Cardiac fibroblast (primary cell): ENCODE measurements at places on chromosomes 16 and 17.

- peak; percentile 16 for DNase-seq
Measured at GRCh38 chr16:47787696-47788095, 326.6 kb downstream of the PHKB start.

DNA sequence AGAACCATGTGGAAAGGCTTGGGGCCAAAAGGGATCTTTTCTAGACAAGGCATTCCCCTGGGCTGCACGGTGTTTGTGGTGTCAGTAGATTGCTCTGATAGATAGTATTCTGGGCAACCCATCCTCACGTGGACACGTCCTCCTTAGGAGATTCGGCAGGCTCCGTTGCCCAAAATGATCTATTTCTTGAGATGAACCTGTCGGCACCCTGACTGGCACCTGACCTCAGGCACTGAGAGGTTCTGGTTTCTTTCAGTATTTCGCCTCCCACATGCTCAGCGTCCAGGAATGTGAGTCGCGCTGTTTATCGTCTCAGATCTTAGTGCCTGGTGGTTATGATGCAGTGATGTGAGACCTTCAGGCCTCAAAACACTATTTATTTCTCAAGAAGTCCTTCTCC, 89.7 kb downstream of the MARCHF10 start:
- DNase-seq = peak; percentile 86

DNA sequence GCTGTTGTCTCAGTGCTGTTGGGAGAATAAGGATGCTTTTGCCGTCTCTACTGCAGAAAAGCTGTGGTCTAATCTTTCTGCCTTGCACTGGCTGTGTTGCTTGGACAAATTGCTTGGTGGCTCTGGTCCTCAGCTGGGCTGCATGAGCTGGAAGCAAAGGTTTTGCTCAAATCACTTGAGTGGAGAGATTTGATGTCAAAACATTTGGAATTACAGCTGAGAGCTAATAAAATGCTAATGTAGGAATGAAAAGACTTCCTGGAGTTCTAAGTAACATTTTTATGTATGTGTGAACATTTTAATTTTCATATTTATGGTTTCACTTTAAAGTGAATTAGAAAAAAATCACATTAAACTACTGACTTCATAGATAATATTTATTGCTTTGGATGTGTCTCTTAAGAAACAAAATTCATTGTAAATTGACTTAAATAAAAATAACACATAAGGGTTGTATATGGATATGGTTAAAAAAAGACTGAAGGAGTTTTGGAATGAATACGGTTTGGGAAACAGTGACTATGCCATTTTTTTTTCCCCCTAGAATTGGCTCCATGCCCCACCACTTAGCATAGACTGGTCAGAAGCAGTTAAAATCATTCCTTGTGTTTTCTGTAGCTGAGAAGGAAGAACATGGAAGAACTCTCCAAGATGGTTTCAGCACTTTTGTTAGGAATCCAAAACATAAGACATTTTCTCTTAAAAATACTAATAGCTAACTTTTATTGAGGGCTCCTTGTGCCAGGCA, 39.2 kb upstream of the FAM20A start:
- DNase-seq = no peak

DNA sequence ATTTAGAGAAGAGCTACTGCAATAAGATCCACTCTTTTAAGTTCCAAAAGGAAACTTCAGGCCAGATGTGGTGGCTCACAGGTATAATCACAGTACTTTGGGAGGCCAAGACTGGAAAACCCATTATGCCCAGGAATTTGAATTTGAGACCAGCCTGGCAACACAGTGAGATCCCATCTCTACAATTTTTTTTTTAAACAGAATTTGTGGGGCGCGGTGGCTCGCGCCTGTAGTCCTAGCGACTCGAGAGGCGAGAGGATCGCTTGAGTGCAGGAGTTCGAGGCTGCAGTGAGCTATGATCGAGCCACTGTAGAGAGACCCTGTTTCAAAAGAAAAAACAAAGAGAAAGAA, 793 bp downstream of the COG7 start:
- peak; percentile 12 for DNase-seq

DNA sequence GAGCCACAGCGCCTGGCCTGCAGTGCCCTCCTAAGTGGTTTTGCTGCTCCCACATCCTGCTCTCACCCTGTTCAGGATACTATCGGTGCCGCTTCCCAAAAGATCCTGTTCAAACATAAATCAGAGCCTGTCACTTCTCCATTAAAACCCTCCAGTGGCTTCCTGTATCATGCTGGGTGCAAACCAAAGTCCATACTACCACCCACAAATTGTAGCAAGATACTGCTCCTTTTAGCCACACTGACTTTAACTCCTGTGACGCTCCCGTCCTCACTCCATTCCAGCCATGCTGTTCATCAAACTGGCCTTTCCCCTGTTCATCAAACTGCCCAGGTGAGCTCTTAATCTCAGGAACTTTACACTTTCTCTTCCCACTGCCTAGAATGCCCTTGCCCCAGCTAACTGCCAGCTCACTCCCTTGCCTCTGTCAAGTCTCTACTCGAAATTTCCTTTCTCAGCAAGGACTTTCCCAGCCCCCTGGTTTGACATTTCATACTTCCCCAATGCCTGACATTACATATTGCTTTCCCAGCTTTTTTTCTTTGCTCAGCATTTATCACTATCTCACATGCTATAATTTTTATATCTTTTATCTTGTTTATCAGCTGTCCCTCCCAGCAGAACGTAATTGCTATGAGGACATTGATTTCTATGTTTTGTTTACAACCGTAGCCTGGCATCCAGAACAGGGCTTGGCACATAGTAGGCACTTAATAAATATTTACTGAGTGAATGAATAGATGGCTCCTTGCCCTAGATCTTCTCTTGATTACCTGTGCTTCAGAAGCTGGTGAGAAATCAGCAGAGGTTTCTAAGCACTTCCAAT, 44.3 kb upstream of the SMURF2 start:
- DNase-seq = no peak

DNA sequence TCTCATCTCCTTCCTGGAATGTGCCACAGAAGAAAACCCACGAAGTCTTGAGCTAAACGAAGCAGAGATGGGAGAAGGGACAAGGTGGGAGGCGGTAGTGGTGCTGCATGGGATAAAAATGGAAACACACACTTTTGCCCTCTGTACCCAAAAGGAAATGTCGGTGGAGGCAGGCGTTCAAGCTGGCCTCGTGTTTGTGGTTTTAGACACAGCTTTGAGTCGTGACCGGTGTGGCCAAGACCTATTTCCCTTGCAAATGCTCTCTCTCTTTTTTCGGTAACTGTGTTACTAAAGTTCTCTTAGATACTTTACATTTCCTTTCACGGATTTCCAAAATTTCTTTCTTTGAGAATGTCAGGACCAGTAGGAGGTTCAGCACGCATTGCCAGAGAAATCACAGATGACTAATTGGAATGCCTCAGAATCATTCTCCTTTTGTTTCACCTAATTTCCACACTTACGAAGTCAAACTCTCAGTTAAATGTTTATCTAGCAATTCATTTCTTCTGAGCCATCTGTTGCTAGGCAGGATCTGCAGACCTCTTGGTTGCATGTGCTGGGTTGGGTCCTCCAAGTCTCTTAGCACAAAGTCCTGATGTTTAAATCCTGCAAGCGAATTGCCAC, 412.3 kb downstream of the MAF start:
- no peak for DNase-seq

DNA sequence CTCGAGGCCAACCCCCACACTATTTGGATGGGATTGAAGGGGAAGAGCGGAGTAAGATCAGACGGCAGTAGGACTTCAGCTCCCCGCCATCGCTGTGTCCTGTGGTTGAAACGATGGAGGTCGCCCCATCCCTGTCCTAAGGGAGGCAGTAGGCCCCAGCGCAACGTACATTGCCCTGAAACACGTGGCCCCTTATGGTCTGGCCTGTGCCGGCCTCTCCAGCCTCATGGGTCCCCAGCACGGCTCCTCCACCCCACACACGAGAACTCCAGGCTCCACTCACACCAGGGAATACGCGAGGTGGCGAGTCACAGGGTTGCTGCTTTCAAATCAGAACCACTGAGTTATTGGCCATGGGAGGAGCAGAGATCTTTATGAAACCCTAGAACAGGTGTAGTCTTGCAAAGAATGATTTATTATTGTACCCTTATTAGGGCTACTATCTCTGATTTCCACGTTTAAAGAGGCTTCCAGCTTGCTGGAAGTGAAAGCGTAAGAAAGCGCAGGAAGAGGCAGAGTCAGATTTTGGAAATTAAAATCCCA, 669 bp upstream of the DCTPP1 start:
- no peak for DNase-seq

- no peak for DNase-seq
Measured at GRCh38 chr17:50618941-50619340, 15.7 kb upstream of the ABCC3 start.

GRCh38 chr16:695355-696089, 5.3 kb upstream of the WDR24 start:
- DNase-seq = no peak

DNA sequence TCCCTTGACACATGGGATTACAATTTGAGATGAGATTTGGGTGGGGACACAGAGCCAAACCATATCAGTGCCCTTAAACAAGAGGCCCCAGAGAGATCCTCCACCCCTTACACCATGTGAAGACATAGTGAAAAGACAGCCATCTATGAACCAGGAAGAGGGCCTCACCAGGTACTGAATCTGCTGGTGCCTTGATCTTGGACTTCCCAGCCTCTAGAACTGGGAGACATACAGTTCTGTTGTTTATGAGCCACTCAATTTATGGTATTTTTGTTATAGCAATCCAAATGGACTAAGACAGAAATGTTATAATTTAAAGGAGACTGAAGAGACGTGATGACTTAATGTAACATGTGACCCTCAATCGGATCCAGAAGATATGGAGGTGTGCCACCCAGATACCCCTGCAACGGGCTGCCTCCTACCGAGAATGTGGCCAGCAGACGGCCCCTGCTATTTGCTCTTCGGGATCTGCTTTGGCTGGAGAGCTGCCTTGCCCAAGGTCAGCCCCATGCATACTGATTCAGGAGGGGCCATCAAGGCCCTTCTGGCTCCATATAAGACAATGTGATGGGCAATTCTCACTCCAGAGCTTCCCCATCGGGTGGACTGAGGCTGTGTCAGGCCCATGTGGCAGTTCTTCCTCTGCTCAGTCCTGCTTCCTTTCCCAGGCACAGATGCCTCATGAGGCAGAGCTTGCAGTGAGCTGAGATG, 80.6 kb downstream of the NETO2 start:
- no peak for DNase-seq
